Epithelial cell of prostate (primary cell): ENCODE measurements at places on chromosomes 6 and 20.
A peak's percentile ranks its signal among the peaks of the same experiment; 100 is the strongest.

DNA sequence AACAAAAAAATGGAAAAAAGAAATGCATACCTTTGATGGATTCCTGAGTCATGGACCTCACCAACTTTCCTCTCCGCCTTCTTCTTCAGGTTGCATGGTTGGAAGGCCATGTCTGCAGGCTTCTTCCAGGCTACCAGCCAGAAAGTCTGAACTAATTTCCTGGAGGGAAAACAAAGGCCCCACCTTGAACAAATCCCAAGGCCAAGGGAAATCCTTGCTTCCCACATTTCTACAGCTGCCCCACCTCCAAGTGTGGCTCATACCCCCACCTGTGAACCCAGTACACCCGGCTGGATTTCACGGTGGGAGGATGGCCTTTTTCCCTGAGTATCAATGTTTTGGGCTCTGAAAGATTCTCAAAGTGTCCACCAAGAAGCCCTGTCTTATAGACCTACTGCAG is 22.4 kb downstream of the IL17A start:
- no peak for DNase-seq

GRCh38 chr20:60148885-60149284 is 190.7 kb downstream of the CDH26 start:
- DNase-seq: no peak

DNA sequence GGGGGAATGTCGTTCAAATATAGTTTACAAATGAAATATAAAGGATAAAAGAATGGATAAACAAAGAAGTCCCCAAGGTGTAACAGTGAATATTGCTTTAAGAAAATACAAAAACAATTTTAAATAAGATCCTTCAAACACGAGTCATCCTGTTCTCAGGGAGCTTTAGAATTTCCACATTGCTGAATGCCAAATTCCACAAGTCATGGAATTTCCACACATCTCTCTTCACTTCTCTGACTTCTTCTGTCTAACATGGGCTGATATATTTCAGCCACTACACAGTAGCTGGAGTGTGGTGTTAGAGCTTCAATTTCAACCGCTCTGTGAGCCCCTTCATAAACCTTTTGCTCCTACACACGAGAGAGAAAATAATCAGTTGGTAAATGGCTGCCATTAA is 28.0 kb downstream of the IL22RA2 start:
- DNase-seq: no peak

GRCh38 chr6:151056230-151056907 is 183.4 kb upstream of the AKAP12 start:
- DNase-seq: no peak

DNA sequence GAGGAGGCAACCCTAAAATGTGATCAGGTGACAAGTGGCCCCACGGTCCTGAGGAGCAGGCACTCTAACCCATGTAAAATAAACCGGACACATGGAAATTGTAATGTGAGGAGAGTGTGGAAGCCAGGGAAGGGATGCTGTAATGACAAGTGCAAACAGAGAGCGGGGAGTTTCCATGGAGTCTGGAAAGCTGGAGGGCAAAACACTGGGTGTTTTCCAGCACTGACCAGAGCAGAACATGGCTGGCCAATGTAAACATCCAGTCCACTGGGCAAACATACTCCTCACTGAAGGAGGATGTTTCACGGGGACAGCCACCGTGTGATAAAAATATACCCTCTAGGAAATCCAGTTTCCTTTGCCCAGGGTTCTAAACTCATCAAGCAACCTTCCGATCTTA is 219.0 kb upstream of the JARID2 start:
- DNase-seq: no peak

GRCh38 chr20:37954190-37954589 is 51.3 kb downstream of the VSTM2L start:
- no peak for DNase-seq

DNA sequence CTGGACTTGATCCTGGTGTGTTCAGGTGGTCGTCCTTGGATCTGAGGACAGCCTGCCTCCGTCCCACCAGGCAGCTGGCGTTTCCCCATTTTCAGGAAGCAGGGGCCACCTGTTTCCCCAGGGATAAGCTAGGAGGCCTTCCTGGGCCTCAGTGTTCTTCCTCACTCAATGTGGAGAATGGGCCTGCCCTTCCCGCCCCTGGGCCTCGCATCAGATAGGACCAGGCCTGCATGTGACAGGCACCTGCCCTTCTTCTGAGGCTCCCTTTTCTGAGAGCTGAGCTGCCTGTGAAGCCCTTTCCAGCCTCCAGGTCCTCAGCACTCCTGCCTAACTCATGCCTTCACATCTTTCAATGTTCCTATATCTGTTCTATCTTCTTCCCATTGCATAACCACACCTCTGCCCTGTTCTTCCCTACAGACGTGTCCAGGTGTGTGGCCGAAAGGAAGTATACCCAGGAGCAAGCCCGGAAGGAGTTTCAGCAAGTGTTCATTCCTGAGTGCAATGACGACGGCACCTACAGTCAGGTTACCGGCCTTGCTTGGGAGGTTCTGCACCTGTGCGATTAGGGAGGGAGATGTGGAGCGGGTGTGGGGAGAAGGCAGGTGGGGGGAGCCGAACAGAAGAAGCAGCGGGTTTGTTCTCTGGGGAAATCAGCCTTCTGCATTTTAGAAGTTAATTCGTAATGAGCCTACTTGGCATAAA is 85.1 kb downstream of the SMOC2 start:
- DNase-seq: no peak

- no peak for DNase-seq
Measured at GRCh38 chr6:148799647-148800046, 52.8 kb downstream of the UST start.

GRCh38 chr6:135823851-135824250 is 27.6 kb upstream of the PDE7B start:
- no peak for DNase-seq

DNA sequence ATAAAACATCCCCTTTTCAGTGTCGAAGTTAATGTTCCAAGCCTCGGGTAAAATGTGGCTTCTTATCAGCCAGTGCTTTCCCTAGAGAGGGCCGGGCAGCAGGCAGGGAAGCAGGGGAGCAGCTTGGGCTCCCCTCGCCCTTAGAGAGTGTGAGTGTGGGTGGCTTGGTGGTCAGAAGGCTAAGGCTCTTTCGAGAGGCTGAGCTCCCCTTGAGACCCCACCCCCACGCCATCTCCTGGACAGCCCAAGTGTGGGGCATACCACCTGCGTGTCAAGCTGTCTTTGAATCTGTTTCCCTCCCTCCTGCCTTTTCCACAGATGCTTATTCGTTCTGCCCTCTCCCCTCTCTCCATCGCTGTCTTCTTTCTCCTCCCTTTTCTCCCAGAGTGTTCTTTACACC is 95.1 kb upstream of the FOXP4 start:
- no peak for DNase-seq

DNA sequence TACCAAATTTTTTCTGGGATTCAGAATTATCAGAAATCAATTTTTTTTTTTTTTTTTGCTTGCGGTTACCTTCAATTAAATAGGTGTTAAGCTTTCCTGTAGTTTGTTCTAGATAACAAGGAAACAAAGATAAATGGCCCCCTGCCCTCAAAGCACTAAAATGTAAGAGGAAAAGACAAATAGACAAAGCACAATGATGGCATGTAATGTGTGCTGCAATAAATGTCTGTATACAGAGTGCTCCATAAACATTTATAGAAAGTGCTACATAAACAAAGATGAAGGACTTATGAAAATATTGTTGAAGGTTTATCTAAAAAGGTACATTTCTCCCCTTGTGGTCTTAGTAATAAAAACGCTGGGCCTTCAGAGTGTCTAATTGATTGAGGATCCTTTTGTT is 384.6 kb downstream of the PKHD1 start:
- no peak for DNase-seq

DNA sequence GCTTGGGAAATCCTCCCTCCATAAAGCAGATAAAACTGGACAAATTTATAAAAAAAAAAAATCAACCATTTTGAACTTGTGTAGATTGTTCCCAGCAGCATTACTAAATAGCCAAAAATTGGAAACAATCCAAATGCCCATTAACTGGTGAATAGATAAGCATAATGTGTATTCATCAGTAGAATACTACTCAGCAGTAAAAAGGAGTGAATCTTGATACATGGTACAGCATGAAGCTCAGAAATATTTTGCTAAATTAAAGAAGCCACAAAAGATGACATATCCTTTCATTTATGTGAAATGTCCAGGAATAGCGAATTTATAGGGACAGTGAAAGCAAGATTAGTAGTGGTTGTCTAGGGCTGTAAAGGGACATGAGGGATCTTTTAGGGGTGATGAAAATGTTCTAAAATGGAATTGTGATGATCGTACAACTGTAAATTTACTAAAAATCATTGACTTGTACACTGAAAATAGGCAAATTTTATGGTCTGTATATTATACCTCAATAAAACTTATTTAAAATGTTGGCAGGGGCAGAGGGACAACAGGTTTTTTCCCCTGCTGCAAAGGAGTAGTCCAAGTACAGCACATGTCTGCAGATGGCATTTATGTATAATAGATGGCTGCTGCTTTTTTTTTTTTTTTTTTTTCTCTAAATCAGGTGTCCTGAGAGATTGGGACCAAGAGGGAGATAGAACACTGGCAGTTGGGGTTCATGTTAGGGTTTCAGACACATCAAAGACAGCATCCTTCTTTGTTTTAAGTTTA is 59.5 kb downstream of the CBFA2T2 start:
- DNase-seq: no peak

DNA sequence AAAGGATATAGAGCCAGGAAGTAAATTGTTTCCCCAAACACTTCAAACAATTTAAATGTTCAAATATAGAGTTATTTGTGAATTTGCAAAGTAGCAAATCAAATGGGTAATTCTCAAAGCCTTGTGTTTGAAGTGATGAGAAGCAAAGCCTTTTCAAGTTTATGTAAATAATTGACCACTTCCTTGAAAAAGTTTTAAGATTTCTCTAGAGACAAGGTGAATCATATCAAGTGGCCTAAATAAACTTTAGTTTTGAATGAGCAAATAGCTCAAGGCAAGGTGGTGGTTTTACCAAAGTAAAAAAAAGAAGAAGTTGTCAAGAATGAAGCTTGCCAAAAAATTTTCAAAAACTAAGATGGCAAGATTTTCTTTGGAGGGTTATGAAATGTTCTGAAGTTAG is 42.6 kb upstream of the IFNGR1 start:
- DNase-seq: peak; percentile 39

DNA sequence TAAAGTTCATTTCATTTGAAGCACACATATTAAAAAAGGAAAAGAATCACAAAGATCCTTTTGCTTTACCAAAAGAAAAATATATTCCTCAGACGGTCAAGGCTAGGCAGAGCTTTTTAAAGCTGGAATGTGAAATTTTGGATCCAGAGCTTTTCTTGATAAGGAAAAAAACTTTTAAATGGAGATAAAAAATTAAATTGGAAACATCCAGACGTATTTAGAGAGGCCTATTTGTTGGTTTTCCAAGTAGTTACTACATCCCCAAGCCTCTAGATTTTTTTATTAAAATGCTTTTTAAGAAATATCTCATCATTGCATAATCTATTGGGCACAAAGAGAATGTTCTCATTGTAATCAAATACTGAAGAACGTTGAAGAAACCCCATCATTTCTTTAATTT is 385.7 kb upstream of the CITED2 start:
- DNase-seq: no peak

DNA sequence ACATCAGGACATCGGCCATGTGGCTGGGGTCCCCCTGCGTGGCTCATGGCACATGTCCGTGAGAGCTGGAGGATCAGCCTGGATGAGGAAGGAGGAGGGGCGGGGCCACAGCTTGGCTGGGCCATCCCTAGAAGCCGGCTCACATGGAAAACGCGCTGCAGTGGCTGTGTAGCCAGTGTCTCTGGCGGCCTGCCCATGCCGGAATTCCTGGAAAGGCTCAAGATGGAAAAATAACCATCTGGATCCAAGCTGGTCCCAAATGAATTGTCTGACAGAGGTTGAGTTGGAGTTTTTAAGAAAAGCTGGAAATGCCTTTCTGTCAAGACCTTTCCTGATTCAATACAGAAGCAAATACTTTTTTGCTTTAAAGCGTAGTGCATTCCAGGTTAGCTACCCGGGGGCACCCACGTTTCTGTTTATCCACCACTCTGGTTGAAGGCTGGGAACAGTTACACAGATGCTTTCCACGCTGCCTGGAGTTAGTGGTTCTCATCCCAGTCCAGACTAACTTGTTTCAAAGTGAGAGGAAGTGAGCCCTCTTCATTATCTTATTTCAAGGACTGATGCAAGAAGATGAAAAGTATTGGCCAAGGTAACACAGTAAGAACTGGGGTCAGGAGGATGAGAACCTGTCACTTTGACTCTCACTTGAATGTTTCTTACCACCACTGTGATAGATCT is 99.0 kb downstream of the GMPR start:
- no peak for DNase-seq

GRCh38 chr6:88945415-88946008 is 17.9 kb downstream of the RNGTT start:
- DNase-seq: no peak

DNA sequence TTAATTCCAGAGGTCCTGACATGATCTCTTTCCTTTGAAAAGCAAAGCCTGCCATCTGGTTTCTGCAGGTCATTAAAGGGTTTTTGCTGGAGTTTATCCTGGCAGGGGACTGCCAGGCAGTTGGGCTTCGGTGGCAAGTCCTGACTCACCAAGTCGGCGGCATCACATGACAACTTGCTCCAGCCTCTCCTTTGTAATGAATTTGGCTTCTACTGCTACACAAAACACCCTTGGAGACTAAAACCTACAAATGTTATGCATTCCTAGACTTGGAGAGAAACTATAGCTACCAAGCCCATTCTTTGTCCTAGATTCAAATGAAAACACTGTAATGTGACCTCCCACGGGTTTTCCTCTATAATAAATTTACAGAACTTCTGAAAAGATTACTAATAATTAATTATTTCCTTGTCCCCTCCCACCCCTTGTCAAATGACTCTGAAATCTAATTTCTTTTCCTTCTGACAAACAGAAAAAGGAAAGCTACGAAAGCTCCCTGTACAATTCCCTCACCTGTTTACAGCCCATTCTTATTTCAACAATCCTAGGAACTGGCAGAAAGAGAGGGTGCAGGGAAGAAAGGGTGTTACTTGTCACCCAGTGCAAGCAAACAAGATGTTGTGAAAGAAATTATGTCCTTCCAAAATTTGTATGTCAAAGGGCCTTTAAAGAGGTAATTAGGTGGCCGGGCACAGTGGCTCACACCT is 62.9 kb downstream of the QRSL1 start:
- peak; percentile 39 for DNase-seq

- no peak for DNase-seq
Measured at GRCh38 chr6:90229331-90230010, 67.2 kb downstream of the BACH2 start.

- no peak for DNase-seq
Measured at GRCh38 chr6:108946695-108947094, 98.5 kb downstream of the ARMC2 start.

GRCh38 chr6:126773112-126773805 is 345.2 kb upstream of the RSPO3 start:
- DNase-seq: no peak

- DNase-seq: no peak
Measured at GRCh38 chr6:15870333-15871043, 207.7 kb upstream of the DTNBP1 start.

DNA sequence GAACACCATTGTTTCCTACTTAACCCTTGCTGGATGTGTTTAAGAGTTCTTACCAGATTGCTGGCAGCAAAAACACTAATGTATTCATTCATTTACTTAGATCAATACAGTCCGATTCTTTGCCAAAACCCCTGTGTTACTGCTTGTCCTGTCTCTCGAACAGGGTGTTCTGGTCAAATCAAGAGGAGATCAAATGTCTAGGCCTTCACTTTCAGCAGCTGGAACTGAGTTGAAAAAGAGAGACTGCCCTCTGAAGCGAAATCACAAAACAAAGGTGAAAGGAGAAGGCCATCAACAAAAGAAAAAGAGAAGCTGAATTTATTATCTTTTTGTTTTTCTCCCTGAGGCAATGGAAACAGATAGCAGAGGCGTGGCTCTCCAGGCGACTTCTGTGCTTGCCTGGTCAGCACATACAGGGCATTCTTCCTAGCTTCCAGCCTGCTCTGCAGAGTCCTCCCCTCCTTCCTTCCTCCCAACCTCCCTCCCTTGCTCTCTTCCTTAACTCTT is 44.1 kb upstream of the GCM1 start:
- no peak for DNase-seq
